ENCODE measurements at places on chromosomes 11 and 22. TPM values are rescaled to one million over a fixed set of nuclear protein-coding genes. Genes with fewer than 3 reads are reported as not detected.

DNA sequence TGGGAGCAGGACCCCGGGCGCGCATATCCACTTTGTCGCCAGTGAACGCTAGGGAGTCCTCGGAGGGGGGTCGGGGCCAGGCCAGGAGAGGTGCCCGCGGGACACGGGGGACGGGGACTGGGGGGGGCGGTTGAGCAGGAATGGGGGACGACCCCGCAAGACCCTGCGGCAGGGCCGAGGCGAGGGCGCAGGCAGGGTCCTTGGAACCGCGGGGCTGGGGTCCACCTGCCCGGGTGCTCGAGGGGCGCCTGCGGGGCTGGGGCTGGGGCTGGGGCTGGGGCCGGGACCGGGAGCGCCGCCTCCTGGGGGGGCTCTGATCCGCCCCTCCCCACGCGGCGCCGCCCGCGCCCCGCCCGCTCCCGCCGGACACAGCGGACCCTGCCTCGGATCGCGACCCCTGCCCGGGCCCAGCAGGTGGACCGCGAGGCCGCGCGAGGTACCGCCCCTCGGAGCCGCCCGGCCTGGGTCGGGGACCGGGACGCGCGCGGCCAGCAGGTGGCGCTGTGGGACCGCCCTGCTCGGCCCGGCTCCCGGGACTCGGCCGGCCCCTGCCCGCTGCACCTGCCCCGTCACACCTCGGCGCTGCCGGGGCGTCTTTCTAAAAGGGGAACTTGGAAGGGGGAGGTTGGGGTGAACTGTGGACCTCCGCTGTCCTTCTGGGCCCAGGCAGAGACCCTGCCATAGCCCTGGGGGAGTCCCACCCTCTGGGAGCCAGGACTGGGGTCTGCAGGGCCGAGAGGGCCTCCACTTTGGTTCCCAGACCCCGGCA lies 11.0 kb downstream of the CRELD2 start:
- DNase-seq = peak; percentile 80
- H3K36me3 ChIP-seq = peaks cover under 1% of the 10 kb centered on the region
- H3K4me1 ChIP-seq = peaks cover 48% of the 10 kb centered on the region
- H3K4me3 ChIP-seq = no peak overlapping the region

- H3K4me1 ChIP-seq = peaks cover 29% of the 10 kb centered on the region
- no peak for DNase-seq
- no peaks in the 10 kb centered on the region for H3K27me3 ChIP-seq
- H3K27ac ChIP-seq = peak overlapping the region; percentile 44
Observed at GRCh38 chr11:47489395-47489755, 40.4 kb upstream of the RAPSN start.

GRCh38 chr22:17065433-17065832 lies 19.4 kb upstream of the IL17RA start:
- H3K27me3 ChIP-seq = no peaks in the 10 kb centered on the region
- H3K36me3 ChIP-seq = no peaks in the 10 kb centered on the region
- H3K4me3 ChIP-seq = no peak overlapping the region

DNA sequence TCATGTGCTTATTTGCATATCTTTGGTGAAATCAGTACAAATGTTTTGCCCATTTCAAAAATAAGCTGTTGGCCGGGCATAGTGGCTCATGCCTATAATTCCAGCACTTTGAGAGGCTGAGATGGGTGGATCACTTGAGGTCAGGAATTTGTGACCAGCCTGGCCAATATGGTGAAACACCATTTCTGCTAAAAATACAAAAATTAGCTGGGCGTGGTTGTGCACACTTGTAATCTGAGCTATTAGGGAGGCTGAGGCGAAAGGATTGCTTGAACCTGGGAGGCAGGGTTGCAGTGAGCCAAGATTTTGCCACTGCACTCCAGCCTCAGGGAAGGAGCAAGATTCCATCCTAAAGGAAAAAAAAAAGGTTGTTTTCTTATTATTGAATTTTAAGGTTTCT lies 136.0 kb downstream of the SWAP70 start:
- no peak overlapping the region for H3K4me3 ChIP-seq
- H3K27me3 ChIP-seq = no peaks in the 10 kb centered on the region
- H3K27ac ChIP-seq = no peak overlapping the region
- H3K4me1 ChIP-seq = peaks cover 5% of the 10 kb centered on the region

DNA sequence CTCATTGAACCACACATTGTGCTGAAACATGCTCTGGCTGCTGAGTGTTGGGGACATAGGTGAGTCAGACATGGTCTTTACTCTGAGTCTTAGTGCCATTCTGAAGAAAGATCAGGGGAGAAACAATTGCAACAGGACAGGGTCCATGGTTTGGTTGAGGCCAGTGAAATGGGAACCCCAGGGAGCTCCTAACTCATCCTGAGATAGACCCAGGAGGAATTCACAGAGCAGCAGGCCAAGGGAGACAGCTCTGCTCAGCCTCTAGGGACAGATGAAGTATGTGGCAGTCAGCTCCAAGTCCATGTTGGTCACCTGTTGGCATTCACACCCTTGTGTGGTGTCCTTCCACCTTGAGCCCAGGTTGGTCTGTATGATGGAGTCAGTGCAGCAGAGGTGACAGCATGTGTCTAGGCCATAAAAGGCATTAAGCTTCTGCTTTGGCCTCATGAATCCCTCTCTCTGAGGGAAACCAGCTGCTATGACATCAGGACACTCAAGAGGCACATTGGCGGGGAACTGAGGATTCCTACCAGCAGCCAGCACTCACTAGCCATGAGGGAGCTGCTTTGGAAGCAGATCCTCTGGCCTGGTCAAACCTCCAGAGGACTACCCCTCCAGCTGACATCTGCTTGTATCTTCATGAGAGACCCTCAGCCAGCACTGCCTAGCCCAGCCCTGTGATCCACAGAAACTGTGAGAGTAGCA lies 50.3 kb upstream of the MYEOV start:
- H3K27ac ChIP-seq = no peak overlapping the region
- no peak overlapping the region for H3K4me3 ChIP-seq
- no peaks in the 10 kb centered on the region for H3K27me3 ChIP-seq
- DNase-seq = no peak
- H3K36me3 ChIP-seq = no peaks in the 10 kb centered on the region

GRCh38 chr11:71913756-71914526 lies 14.5 kb downstream of the XNDC1N start:
- no peak overlapping the region for H3K27ac ChIP-seq
- no peak for DNase-seq
- H3K4me1 ChIP-seq = no peaks in the 10 kb centered on the region

DNA sequence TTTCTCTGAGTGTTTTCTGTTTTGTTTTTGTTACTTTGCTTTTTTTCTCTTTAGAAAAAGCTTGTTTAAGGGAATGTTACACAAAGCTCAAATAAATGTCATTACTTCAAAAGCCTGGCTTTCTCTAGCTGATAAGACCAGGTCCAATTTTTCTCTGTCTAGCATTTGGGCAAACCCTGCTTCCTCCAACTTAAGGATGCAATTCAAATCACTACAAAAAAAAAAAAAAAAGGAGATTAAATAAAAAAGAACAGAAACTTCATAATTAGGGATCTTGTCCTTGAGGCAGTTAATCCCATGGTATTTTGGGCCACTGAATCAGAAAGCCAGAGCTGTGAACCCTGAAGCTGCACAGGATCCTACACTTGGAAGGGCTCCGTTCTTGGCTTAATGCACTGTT lies 480.8 kb upstream of the KIRREL3 start:
- H3K27me3 ChIP-seq = peaks cover 2% of the 10 kb centered on the region
- H3K27ac ChIP-seq = no peak overlapping the region
- H3K4me1 ChIP-seq = no peaks in the 10 kb centered on the region
- H3K4me3 ChIP-seq = no peak overlapping the region

DNA sequence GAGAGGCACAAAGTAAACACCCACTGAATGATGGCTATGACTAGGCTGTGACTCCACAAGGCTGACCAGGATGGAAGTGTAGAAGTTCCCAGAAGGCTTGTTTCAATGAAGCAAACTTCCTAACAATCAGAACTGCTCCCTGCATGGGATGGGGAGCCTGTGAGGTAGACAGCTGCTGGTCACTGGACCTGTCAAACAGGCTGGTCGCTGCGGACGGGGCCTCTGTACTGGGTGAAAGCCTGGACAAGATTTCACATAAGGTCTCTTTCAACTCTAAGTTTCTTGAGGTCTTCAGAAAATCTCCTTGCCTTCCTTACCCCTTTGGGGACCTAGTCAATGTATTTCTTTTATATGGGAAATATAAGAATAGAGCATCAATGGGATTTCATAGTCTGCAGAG lies 438.2 kb downstream of the BUD13 start:
- no peaks in the 10 kb centered on the region for H3K4me1 ChIP-seq
- H3K4me3 ChIP-seq = no peak overlapping the region
- no peak for DNase-seq
- no peaks in the 10 kb centered on the region for H3K36me3 ChIP-seq
- no peak overlapping the region for H3K27ac ChIP-seq
- no peaks in the 10 kb centered on the region for H3K27me3 ChIP-seq

- no peak for DNase-seq
- no peaks in the 10 kb centered on the region for H3K27me3 ChIP-seq
- peaks cover 98% of the 10 kb centered on the region for H3K36me3 ChIP-seq
- H3K4me1 ChIP-seq = no peaks in the 10 kb centered on the region
Observed at GRCh38 chr22:50213263-50213662, 12.5 kb downstream of the SELENOO start.

DNA sequence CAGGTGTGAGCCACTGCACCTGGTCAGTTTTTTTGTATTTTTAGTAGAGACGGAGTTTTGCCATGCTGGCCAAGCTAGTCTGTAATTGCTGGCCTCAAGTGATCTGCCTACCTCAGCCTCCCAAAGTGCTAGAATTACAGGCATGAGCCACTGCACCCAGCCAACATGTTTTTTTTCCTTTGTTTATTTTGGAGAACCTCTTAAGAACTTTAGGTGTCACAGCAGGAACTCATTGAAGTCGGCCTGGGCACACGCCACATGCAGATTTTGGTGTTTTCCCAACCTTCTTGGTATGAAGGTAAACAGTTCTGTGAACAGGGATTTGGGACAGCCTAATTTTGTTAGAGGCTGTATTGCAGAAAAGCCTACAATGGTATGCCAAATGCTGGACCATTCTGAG lies 9.4 kb downstream of the DIXDC1 start:
- H3K27me3 ChIP-seq = no peaks in the 10 kb centered on the region
- no peaks in the 10 kb centered on the region for H3K36me3 ChIP-seq
- peaks cover 18% of the 10 kb centered on the region for H3K4me1 ChIP-seq
- no peak for DNase-seq
- no peak overlapping the region for H3K4me3 ChIP-seq

DNA sequence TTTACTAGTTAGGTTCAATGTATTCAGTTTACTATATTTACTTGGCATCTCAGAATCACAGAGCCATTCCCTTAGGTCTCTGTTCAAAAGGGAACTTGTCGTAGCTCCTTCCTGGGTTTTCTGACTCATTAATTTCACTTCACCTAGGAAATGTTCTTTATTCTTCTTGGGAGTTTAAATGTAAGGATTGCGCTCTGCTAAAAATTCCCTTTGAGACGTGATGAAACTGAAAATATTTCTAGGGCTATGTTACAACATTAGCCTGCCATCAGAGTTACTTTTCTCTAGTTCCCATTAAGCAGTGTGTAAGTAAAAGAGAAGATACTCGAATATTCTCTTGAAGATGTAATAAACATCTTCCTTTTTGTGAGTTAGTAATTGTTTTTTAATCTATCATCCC lies 209.5 kb downstream of the CASP12 start:
- H3K27ac ChIP-seq = no peak overlapping the region
- DNase-seq = no peak
- H3K27me3 ChIP-seq = no peaks in the 10 kb centered on the region
- no peak overlapping the region for H3K4me3 ChIP-seq
- H3K4me1 ChIP-seq = no peaks in the 10 kb centered on the region

OR8D4 gene
- not detected for total RNA-seq

ANO9 gene
- total RNA-seq = 21.6 TPM

DAGLA gene
- total RNA-seq = 7.1 TPM

All from lower lobe of right lung (tissue), 2 donors.